ENCODE measurements at places on chromosomes 6 and 20. TPM values are rescaled to one million over a fixed set of nuclear protein-coding genes. Genes with fewer than 3 reads are reported as not detected.

GRCh38 chr6:166277892-166278578, 30.2 kb downstream of the PRR18 start:
- DNase-seq = no peak

DNA sequence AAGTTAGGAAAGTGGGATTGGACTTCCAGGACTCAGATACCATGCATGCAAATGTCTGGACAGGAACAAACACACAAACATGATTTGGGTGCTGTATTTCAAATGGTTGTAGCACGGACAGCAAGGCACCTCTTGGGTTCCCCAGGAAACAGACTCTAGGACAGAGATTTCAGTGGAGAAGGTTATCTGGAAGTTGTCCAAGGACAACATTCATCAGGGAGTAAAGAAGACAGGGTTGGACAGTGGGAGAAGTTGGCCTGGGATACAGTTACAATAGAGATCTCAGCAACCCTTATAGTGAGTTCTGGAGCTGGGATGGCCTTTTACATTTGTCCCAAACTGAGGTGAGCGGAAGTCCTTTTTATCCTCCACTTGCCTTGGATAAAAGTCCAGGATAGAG, 19.8 kb upstream of the TINAG start:
- no peak for DNase-seq

DNA sequence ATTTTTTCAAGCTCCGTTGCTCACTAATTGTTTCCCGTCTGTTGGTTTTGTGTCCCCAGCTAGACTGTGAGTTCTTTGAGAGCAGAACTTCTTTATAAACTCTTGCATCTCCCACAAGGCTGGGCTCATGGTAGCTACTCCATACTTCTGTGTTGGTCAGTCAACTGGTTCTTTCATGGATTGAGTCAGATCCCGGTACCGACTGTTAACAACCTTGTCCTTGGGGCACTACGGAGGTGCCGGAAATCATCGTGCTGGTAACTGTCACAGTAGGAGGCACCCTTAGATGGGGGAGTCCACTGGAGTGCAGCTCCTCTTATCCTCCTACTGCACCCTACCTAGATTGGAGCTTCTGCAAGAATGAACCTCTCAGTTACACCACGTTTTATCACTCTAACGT, 8.6 kb upstream of the STX16 start:
- DNase-seq = no peak

DNA sequence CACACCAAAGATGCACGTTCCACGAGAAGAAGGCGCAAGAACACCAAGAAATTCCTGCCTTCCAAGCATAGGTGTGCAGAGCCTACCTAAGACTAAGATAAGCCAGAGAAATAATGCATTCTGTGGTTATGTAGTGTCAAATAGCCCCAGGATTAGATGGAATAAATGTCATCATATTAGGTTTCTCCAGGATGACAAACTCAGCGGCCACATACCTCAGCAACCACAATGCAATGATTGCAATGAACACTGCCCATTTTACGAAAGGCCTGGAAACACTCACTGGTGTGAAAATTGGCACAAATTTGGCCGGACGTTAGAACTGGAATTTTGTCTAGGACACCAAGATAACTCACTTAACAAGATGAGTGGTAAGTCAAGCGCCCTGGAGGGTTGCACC, 129.7 kb downstream of the SLC22A3 start:
- DNase-seq = no peak

The GHRH gene
- total RNA-seq = not detected

The PERP gene
- 32.0 TPM for total RNA-seq

The SLPI gene
- total RNA-seq = 0.39 TPM
